Right cardiac atrium (tissue), 5 donors: ENCODE measurements at places on chromosomes 6 and 20. TPM values are rescaled to one million over a fixed set of nuclear protein-coding genes. Genes with fewer than 3 reads are reported as not detected.

DNA sequence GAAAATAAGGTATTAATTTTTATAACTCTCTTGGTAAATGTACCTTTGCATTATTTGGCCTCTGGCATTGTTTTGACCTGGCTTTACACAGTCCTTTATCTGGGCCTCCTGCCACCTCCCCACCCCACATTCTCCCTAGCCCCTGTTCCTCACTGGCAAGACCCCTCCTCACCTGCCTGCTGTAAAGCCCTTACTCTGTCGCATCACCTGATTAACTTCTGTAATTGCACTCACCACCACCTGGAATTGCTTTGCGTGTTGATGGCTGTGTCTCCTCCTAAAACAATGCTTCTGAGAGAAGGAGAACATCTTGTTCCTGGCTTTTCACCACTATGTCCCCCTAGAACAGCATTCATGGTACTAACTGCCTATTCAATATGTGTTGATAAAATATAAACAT, 24.8 kb downstream of the SNX9 start:
- no peak for DNase-seq

DNA sequence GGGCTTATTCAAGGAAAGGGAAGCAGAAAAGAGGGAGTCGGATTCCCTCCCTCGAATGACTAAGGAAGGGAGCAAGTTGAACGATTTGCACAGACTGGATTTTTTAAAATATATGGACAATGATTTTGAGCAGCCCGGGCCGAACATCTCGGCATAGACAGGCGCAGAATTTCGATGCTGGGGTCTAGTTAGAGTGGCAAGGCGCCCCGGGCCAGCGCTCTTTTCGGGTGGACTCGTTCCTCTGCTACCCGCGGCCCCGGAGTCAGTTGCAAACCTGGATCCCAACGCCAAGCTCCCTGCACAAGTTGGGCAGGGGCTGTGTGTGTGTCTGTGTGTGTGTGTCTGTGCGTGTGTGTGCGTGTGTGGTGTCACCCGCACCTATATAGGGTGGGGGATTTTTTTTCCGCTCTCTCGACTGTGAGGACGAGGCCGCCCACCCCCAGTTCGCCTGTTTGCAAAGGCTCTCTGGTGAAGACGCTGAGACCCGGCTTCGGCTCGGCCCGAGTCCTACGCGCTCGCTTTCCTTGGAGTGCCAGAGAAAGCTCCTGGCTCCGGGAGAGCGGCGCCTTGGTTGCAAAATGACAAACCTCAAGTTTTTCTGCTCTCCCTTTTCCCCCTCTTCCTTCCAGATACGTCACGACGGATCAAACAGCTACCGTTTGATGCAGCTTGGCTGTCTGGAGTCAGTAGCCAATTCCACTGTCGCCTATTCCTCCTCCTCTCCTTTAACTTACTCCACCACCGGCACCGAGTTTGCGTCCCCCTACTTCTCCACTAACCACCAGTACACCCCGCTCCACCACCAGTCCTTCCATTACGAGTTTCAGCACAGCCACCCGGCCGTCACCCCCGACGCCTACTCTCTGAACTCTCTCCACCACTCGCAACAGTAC, 1.4 kb downstream of the TFAP2D start:
- peak; percentile 41 for DNase-seq

DNA sequence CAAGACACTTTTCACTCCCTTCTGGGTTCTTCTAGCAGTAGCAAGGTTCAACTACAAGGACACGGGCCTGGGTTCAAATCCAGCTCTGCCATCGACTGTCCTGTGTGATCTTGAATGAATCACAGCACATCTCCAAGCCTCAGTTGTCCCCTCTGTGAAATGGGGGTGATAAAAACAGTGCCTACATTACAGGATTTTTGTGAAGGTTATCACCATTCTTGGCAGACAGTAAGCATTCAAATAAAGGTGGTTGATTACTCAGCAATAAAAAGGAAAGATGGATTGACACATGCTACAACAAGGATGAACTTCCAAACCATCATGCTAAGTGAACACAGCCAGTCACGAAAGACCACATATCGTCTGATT, 6.6 kb upstream of the TGM2 start:
- no peak for DNase-seq

DNA sequence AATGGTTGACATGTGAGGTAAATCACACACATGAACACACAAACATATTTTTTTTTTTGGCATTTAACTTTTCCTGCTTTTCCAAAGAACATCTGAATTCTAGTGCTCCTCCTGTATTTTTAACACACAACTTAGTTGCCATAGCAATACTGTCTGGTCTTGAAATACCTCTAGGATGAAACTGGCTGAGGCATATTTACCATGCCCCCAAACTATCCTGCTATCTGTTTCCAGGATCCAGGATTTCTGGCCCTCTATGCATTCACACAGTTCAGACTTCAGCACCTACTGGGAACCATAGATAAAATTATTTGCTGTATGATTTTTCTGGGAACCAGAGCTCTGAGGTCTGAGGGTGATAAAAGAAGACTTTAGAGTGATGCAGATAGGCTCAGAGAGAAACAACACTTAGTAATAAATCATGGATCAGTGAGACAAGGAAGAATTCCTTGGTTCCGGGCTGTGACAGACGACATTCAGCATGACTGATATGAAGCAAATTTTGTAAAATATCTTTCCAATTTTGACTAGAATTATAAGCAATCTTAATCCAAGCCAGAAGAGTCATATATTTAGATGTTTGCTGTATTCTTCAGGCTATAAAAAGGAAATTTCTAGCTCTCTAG, 359.7 kb downstream of the BTBD9 start:
- DNase-seq = no peak

TAGAP gene
- polyA plus RNA-seq = 0.63 TPM

ANGPT4 gene
- 0.14 TPM for polyA plus RNA-seq
